Hair follicle dermal papilla cell (primary cell): ENCODE measurements at places on chromosomes 12 and 14. TPM values are rescaled to one million over a fixed set of nuclear protein-coding genes. Genes with fewer than 3 reads are reported as not detected.

SLC38A4 gene
- total RNA-seq: 7.5 and 11.0 TPM in 2 replicates

RFX4 gene
- not detected in 2 replicates for total RNA-seq

PAH gene
- not detected in 2 replicates for total RNA-seq

TEAD4 gene
- 18.9 and 26.1 TPM in 2 replicates for total RNA-seq

TAS2R31 gene
- 6.4 and 10.9 TPM in 2 replicates for total RNA-seq

CISTR gene
- not detected in 2 replicates for total RNA-seq

RNU6-7 gene
- total RNA-seq: not detected in 2 replicates

NID2 gene
- 214 and 291 TPM in 2 replicates for total RNA-seq

DYRK4 gene
- 29.1 and 29.9 TPM in 2 replicates for total RNA-seq

CCDC196 gene
- total RNA-seq: not detected in 2 replicates

RBP5 gene
- not detected in 2 replicates for total RNA-seq

SPX gene
- 0.32 TPM in 1 of 2 replicates, not detected in the other for total RNA-seq

MYF6 gene
- not detected in 2 replicates for total RNA-seq

FAR2 gene
- total RNA-seq: 10.4 and 14.2 TPM in 2 replicates

GUCY2C gene
- not detected in 2 replicates for total RNA-seq

C12orf54 gene
- not detected in 2 replicates for total RNA-seq

MYF5 gene
- not detected in 2 replicates for total RNA-seq

SDSL gene
- total RNA-seq: 2.3 and 3.6 TPM in 2 replicates

ANKS1B gene
- 3.5 and 7.0 TPM in 2 replicates for total RNA-seq

GLT8D2 gene
- 91.8 and 99.1 TPM in 2 replicates for total RNA-seq

RNASE3 gene
- not detected in 2 replicates for total RNA-seq

RNFT2 gene
- total RNA-seq: 0.97 TPM in 2 replicates

AQP6 gene
- not detected in 2 replicates for total RNA-seq

AKAP6 gene
- total RNA-seq: 2.1 and 2.9 TPM in 2 replicates

ACTR6 gene
- 14.3 and 15.8 TPM in 2 replicates for total RNA-seq

TRMT61A gene
- total RNA-seq: 11.9 and 13.8 TPM in 2 replicates

TESPA1 gene
- total RNA-seq: not detected in 2 replicates

PLEKHG3 gene
- 5.8 and 6.5 TPM in 2 replicates for total RNA-seq

CYP46A1 gene
- 0.36 and 2.1 TPM in 2 replicates for total RNA-seq

ETNK1 gene
- total RNA-seq: 31.0 and 37.5 TPM in 2 replicates

PAWR gene
- total RNA-seq: 46.0 and 51.8 TPM in 2 replicates

TSHR gene
- total RNA-seq: 2.3 and 3.4 TPM in 2 replicates

PAX9 gene
- not detected in 2 replicates for total RNA-seq
